ENCODE measurements at places on chromosomes 7 and 10.

GRCh38 chr10:23522345-23522744 is 83.5 kb downstream of the OTUD1 start:
- no peak for DNase-seq

DNA sequence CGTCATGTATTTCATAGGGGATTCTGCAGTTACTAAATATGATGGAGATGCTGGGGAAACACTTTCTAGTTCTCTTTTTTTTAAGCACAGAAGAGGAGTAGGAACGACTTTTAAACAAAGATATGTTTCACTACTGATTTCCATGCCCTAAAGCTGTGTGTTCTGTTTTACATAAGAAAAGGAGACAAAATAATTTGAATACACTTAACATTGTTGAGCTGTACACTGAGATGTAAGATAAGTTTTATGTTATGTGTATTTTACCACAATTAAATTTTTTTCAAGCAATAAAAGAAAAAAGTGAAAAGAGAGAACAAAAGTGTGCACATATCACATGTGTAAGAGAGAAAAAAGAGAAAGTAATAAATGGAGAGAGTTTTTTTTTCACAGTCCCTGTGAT is 408.2 kb downstream of the PHTF2 start:
- no peak for DNase-seq

- DNase-seq = no peak
Observed at GRCh38 chr10:49295297-49295696, 3.7 kb upstream of the C10orf71 start.

GRCh38 chr10:74640134-74640921 is 186.1 kb upstream of the KAT6B start:
- DNase-seq = no peak

GRCh38 chr7:53110425-53110824 is 75.0 kb downstream of the POM121L12 start:
- no peak for DNase-seq

DNA sequence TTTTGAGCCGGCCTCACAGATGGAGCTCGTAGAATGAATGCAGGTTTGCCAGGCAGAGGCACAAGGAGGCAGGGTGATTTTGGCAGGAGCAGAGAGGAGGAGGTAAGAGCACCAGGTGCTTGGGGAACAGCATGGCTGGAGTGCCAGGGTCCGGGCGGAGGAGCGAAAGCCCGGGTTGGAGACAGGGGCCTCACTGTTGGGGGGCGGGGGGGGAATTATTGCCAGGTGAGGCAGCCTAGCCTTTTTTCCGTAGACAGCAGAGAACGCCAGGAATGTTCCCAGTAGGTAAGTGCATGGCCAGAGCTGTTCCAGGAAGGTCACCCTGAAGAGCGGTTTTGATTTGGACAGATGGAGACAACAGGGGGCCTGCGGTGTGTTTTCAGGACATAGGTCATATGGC is 9.5 kb downstream of the SRRM3 start:
- no peak for DNase-seq
